Mesothelial cell of epicardium (in vitro differentiated cells): ENCODE measurements at places on chromosomes 3 and 15. TPM values are rescaled to one million over a fixed set of nuclear protein-coding genes. Genes with fewer than 3 reads are reported as not detected.

Gene NANOGP8
- 0.86 to 1.2 TPM (median 0.91 TPM) in 3 replicates for total RNA-seq

Gene ACY1
- total RNA-seq = 47.8 to 59.0 TPM (median 58.7 TPM) in 3 replicates

Gene CLDN18
- total RNA-seq = not detected in 3 replicates

Gene SLC9C1
- 0.69 to 1.6 TPM (median 0.69 TPM) in 3 replicates for total RNA-seq

Gene KIF7
- total RNA-seq = 26.5 to 30.1 TPM (median 26.6 TPM) in 3 replicates

Gene NLGN1
- total RNA-seq = 3.1 to 4.2 TPM (median 3.7 TPM) in 3 replicates

Gene CCR9
- total RNA-seq = not detected in 3 replicates

Gene ATP13A5
- total RNA-seq = not detected in 3 replicates

DNA sequence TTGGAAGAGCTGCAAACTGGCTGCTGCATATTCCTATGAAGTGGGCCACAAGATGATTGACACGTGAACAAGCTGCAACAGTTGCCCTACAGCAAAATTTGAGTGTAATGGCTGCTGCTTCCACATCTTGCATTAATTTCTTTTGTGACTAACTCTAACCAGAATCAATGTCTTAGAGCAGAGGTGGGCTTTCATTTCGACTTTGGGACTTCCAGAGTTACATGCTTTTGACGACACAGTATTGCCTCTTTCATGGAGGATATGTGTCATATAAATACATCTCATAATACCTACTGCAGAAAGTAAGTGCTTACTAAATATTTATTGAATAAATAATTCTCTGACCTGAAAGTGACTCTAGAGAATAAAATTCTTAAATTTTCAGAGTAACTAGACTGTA lies 340.7 kb upstream of the KCNH8 start:
- no peaks in the 10 kb centered on the region for H3K27me3 ChIP-seq
- no peaks in the 10 kb centered on the region for H3K4me1 ChIP-seq
- no peaks in the 10 kb centered on the region for H3K36me3 ChIP-seq

GRCh38 chr3:53989946-53990345 lies 98.3 kb upstream of the SELENOK start:
- H3K36me3 ChIP-seq = no peaks in the 10 kb centered on the region
- H3K4me1 ChIP-seq = no peaks in the 10 kb centered on the region
- no peak for DNase-seq

DNA sequence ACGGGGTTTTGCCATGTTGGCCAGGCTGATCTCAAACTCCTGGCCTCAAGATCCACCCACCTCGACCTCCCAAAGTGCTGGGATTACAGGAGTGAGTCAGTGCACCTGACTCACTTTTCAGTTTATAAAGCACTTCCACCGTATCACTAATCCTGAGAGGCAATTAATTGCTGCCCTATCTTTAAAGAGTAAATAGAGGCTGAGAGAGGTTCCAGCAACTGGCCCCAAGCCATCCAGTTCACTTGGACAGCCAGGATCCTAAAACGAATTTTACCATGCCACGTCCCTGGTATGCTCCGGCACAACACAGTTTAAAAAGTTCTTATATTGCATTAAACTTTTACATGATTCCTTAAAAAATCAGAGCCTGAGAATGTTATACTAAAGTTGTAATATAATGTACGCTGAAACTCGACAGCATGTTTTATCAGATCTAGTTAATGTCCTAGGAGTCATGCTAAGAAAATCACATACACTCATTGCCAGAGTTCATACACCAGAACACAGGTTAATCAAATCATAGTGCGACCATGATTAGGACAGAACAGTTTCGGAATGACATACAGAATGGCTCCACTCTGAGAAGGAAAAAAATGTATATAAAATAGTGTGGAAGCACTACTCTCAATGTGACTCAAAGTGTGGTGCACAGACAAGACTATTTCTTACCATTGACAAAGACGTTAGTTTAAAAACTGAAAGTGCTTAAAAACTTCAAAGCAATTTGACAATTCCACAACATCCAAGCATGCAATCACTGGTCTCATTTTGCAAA lies 125.4 kb downstream of the ULK4 start:
- peaks cover 10% of the 10 kb centered on the region for H3K36me3 ChIP-seq
- no peak overlapping the region for H3K27ac ChIP-seq
- no peak for DNase-seq
- no peak overlapping the region for H3K4me3 ChIP-seq

DNA sequence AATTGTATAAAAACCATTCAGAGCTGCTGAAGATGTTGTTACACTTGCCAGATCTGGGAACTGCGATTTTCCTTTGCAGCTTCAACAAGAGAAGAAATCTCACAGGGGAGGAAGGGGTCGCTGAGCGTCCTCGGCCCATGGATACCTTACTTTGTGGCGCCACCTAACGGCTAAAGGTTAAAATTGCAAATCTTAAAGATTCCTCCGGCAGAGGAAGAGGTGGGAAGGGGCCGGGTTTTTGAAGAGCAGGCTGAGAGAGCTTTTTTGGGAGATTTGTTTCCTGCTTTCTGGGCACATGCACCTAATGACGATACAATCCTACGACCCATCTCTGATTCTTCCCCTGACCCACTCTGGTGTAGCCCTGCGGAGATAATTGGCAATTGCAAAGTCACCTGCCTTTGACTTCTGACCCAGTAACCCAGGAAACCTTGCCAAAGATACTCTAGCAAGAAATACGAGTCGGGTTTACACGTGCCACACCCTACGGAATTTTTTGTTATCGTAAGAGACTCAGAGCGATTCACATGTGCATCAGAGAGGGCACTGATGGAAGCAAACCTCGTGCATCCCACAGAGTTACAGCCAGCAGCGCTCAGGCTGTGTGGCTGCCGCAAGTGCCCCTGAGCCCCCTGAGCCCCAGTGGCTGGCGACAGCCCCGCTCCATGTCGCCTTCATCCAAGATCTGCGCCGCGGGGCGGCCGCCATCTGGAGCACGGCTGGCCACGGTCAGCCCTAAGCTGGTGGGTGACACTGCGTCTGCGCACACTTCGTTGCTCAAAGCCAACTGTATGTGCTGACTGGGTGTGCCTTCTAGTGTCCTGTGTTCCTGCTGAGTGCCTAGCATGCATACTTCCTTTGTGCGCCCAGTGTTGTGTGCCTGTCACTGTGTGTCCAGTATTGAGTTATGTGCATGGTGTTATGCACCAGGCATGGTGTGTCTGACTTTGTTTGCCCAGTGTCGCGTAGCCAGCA lies 55.2 kb upstream of the CHRNA7 start:
- H3K27me3 ChIP-seq = peaks cover 56% of the 10 kb centered on the region
- peak; percentile 56 for DNase-seq
- no peaks in the 10 kb centered on the region for H3K36me3 ChIP-seq
- H3K4me1 ChIP-seq = peaks cover 2% of the 10 kb centered on the region
- peak overlapping the region; percentile 7 for H3K4me3 ChIP-seq

DNA sequence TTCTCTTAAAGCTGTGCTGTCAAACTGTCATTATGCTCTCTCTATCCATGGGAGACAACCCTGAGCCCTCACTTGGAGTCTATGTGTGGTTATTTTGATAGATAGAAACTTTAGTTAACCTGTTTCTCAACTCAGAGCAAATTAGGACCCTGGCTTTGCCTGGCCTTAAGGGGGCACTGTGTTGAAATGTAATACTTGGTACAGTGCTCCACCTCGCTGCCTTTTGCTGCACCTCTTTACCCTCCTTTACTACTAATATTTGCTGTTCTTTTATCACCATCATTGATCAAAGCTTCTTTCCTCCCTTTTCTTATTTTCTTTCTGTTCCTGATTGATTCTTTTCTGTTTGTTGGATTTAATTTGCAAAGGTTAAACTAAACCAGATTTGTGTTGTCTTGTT lies 34.3 kb downstream of the STT3B start:
- no peak for DNase-seq
- peaks cover 32% of the 10 kb centered on the region for H3K4me1 ChIP-seq
- no peaks in the 10 kb centered on the region for H3K36me3 ChIP-seq
- H3K27ac ChIP-seq = peak overlapping the region; percentile 41
- H3K4me3 ChIP-seq = no peak overlapping the region
- H3K27me3 ChIP-seq = no peaks in the 10 kb centered on the region

GRCh38 chr15:34275154-34275553 lies 50.3 kb downstream of the EMC4 start:
- no peaks in the 10 kb centered on the region for H3K36me3 ChIP-seq
- DNase-seq = no peak
- H3K27ac ChIP-seq = no peak overlapping the region

DNA sequence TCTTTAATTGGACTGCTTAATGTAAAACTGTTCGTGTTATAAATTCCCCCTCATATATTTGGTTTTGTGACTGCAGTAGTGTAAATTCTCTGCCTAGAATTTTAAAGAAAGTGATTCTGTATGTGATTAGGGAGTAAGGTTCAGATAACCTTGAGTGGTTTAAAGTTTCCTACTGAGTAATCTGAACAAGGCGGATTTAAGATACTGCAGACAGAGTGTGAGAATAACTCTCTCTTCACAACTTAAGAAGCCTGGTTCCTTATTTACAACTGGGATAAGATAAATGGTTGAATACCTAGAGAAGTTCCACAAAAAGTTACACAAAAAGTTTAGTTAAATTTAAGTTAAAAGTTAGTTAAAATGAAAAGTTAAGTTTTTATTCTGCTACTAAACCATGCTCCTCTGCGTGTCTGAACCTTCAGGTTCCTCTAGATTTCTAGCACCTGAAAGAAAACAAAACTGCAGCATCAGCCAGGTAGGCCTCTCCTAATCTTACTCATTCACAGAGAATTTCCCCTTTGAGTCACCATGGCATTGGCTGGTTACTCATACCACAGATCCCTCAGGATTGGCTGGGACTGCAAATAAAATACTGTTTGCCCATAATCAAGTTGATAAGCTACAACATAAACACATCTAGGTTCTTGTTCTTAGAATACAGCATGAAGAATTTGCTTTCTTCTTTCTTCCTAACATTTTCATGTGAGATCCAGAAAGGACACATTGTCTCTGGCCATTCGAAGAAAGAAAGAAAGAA lies at the start of gene ARL14:
Gene ARL14 (plus strand): TSS at position 614 of the 757 bp plus-strand sequence. CDS start 187 bp downstream, outside the sequence.
- no peak within 1 kb of the TSS for H3K4me3 ChIP-seq
- no peaks in the 10 kb centered on the region for H3K36me3 ChIP-seq
- H3K27me3 ChIP-seq = no peaks in the 10 kb centered on the region
- H3K4me1 ChIP-seq = peaks cover 25% of the 10 kb centered on the region

- H3K4me1 ChIP-seq = peaks cover 62% of the 10 kb centered on the region
- no peaks in the 10 kb centered on the region for H3K27me3 ChIP-seq
- peak overlapping the region; percentile 66 for H3K27ac ChIP-seq
- no peak overlapping the region for H3K4me3 ChIP-seq
- DNase-seq = no peak
These were observed 119.8 kb downstream of the AKAP13 start for GRCh38 chr15:85500060-85500708.

DNA sequence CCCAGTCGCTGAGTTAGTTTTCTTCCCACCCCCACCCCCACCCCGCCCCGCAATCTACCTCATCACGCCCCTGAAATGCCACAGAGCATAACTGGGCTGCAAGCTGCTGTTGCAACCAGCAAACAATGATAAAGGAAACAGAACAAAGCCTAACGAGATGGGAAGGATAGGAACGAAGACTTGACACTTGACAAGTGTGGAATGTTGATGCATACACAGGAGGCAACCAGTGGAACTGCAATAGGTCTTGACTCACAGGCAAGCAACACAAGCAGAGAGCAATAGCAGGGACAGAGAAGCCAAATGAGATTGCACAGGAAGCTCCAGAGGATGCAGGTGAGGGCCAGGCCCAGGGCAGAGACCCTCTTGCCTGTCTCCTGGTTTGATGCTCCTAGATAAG lies 225.9 kb downstream of the IGSF11 start:
- no peak overlapping the region for H3K27ac ChIP-seq
- no peaks in the 10 kb centered on the region for H3K36me3 ChIP-seq
- no peak overlapping the region for H3K4me3 ChIP-seq
- H3K27me3 ChIP-seq = no peaks in the 10 kb centered on the region
- no peak for DNase-seq

DNA sequence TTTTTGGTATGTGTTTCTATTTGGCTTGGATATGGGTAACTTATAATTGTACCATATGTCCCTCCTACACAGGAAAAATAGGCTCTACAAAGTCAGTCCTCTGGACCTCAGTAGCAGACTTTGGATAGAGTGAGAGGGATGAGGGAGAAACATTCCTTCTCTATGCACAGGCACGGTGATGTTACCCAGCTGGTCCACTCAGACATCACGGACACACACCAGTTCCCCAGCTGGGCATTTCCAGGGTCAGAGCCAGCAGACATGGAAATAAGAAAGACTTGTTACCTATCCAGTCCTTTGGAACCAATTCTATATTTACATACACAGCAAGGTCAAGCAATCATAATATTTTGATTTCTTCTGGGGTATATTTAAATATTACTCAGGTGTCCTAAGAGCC lies 433.1 kb upstream of the KCNMB2 start:
- DNase-seq = no peak
- no peaks in the 10 kb centered on the region for H3K27me3 ChIP-seq
- no peak overlapping the region for H3K27ac ChIP-seq
- no peak overlapping the region for H3K4me3 ChIP-seq
- peaks cover 33% of the 10 kb centered on the region for H3K4me1 ChIP-seq

DNA sequence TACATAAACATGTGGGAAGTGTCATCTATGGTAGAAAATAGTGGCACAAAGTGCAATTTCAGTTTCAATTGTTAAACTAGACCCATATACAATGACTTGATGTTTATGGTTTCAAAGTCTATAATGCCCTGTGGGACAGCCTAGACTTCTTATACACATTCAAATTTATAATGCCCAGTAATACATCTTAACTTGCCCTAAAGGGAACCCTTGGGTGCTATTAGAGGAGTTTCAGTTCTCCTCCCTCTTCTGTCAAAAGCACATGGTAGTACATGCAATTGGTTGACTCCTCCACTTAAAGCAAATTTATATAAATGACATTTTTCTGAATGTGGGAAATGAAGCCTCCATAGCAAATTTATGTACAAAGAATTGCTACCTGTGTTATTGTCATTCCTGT lies 30.2 kb upstream of the OR5K4 start:
- no peaks in the 10 kb centered on the region for H3K27me3 ChIP-seq
- DNase-seq = no peak
- peaks cover 9% of the 10 kb centered on the region for H3K4me1 ChIP-seq
- no peaks in the 10 kb centered on the region for H3K36me3 ChIP-seq

- H3K36me3 ChIP-seq = no peaks in the 10 kb centered on the region
- no peak for DNase-seq
- no peak overlapping the region for H3K27ac ChIP-seq
- peaks cover 41% of the 10 kb centered on the region for H3K27me3 ChIP-seq
These were observed 29.4 kb upstream of the SLITRK3 start for GRCh38 chr3:165225604-165226003.

DNA sequence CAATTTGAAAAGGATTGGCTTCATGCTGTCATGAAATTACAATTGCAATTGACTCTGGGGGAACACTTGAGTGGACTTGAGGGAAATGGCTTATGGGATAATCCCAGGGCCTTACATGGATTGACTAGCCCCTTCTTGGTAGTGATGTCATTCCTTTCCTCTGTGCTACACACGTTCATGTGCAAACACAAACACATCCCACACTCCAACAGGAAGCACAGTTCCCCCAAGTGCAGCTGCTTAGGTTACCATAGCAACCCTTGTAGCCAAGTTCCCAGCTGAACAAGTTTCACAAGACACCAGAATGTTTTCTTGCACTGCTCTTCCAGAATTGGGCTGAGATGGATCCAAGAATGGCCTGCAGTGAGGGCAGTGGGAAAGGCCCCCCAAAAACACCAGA lies 217.0 kb downstream of the ZNF621 start:
- peaks cover 5% of the 10 kb centered on the region for H3K4me1 ChIP-seq
- H3K27ac ChIP-seq = no peak overlapping the region
- H3K4me3 ChIP-seq = no peak overlapping the region
